ENCODE measurements at places on chromosomes 2 and 18.

DNA sequence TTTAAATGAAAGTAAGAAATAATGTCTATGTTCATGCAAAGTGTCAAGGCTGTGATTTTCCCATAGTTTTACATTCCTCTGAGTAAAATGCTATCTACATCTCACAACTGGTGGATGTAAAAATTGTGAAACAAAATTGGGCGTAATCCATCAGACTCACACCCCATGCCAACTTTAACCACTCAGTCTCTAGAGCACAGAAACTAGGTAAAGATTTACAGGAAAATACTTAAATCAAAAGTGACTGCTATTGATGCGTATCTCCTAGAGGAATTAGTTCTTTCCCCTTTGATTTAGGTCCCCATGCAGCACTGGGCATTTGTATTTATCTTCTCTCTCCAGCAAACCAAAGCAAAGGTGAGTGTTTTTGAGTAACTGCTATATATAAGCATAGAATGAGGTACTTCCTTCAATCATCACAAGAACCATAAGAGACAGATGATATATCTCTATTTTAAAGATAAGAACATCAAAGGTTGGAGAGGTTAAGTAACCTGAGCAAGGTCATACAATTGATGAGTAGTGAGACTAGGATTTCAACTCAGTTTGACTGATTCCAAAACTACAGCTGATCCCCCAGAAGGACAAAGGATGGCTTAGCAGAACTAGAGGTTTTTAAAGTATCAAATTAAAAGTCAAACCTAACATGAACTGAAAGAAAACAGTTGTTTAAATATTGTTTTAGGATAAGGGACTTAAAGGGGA is 594.0 kb upstream of the ACVR2A start:
- DNase-seq = no peak

DNA sequence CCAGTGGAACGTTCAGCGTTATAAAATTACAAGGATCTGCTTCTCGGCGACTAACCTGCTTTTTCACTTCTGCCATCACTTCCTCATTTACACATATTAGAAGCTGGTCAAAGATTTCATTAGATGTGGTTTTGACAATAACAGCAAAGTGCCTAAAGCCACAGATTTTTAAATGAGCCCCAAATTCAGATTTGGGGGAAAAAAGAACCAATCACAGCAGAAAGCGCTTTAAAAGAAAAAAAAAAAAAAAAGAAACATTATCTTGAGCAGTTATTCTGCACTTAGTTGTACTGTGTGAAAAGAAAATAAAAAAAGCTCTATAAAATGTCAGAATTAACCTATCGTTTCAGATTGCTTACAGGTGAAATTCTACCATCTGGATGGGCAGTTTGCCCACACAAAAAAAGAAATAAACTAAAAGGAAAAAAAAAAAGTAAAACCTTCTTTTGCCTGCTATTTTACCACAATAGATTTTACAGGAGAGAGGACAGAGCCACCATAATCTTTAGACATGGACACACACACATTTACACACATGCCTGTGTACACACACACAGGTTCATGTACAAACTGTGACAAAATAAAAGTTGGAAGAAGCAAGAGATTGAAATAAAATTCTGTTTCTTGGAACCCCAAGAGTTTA is 167.2 kb downstream of the TCF4 start:
- DNase-seq = no peak

DNA sequence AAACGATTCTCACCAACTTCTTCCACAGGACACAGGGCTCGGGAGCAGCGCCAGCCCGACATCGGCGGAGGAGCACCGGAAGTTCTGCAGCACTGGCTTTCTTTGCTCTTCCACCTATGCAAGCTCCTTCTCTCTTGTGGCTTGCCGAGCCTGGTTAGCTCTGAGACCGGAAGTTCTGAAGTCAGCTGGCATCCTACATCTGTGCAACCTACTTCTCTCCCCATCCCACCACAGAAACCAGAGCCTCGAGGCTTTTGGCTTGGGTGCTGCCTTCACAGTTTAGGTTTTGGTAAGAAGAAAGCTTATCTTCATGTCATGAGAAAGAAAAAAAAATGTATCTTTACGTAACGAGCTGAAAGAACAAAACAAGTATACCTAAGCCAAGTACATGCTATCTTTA is 111.7 kb downstream of the ANKRD44 start:
- DNase-seq = peak; percentile 56

- no peak for DNase-seq
Measured at GRCh38 chr18:5979971-5980457, 84.7 kb upstream of the TMEM200C start.

DNA sequence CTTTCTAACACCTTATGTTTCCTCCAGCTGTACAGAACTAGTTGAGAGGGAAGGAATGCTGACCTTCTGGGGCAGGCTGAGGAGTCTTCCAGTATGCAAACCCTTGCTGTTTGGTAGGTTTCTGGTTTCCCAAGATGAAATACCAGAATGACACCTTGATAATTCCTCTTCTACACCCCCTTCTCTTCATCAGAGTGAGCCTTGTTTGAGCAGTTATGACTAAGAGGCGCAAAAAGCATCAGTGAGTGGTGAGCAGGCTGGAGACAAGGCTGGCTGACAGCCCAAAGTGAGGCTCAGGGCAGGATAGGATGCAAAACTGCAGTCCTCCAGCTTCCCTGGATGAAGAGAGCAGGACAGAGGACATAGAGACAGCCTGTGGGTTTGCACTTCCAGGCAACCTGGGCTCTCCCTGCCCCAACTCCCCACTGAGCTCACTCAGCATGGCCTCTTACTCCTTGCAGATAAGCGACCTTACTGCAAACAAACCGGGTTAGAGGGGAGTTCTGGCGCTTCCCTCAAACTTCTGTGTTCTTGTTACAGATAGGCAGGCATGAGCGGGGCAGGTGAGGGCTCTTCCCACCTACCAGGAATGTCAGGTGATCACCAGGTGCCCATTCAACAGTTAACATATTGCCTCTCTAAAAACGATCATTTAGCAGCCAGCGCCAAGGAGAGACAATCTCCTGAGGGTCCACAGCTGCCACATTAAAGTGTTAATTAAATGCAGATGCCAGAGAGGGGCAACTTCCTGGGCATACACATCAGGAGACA is 5.4 kb downstream of the MPPE1 start:
- no peak for DNase-seq

DNA sequence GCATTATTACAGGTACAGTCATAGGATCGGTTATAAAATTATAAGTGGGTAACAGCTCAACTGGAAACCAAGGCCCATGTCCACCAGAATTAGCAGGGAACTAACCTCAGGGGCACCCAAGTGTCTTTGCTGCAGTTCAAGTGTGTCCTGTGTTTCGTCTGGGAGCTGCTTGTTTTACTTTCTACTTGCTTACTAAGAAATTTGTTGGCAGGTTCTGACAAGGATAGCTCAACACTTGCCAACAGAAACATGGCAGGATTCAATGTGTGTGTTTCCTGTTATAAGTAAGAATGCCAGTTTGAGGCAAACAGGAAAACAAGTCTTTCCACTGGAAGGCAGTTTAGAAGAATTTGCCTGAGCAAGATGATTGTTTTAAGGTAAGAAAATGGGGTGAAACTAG is 104.5 kb downstream of the EPHA4 start:
- DNase-seq = no peak

GRCh38 chr2:64056021-64056420 is 36.8 kb upstream of the VPS54 start:
- DNase-seq = no peak

DNA sequence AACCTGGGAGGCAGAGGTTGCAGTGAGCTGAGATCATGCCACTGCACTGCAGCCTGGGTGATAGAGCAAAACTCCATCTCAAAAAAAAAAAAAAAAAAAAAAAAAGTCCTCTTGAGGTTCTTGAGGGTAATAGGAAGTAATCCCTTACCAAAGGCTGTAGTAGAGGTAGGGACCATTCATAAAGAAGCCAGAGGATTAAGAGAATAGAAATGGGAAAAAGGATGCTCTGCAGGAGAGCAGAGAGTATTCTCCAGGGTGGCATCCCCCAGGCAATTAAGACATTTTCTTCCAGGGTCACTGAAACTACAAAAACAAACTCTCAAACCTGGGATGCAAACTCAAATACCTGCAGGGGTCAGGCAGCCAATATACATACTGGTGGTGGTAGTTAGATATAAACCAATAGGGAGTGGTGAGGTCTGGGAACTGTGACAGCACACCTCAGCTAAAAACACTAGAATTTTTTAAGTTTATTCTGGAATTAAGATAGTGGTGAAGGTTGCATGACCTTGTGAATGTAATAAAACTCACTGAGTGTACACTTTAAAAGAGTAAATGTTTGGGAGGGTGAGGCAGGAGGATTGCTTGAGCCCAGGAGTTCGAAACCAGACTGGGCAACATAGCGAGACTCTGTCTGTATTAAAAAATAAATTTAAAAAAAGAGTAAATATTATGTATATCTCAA is 24.7 kb downstream of the RAPH1 start:
- DNase-seq = no peak

DNA sequence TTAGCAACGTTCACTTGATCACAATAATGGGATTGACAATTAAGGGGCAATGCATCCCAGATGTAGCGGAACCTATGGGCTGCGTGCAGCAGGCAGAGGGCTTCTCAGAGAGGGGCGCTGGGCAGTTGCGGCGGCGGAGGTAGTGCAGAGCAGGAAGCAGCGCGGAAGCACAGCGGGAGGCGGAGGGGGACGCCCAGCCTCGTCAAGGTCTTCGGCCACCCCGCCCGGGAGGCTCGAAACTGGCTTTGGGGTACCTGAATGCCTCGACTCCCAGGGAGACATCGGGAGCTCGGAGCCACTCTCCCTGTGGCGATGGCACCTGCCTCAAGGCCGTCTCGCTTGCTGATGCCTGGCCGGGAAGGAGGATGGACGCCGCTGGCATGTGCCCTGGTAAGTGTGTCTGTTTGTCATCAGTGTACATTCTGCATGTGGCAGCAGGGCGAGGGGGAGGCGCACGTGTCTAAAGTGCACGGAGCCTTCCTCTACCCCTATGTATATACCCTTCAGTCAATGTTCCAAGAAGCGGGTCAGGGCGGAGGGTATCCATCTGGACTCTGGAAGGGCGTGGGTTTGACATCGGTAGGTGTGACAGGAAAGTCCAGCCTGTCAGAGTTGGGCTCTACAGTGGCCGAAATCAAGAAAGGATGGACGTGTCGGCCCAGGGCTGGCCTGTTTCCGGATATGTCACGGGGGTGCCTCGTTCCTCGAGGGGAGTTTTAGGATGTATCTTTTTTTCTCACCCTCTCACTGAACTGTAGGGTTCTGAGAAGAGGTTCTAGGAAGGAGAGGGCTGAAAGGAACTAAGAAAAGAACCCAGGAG is 7.5 kb upstream of the SP9 start:
- DNase-seq = peak; percentile 44

GRCh38 chr18:11367351-11367750 is 218.0 kb upstream of the PIEZO2 start:
- no peak for DNase-seq

DNA sequence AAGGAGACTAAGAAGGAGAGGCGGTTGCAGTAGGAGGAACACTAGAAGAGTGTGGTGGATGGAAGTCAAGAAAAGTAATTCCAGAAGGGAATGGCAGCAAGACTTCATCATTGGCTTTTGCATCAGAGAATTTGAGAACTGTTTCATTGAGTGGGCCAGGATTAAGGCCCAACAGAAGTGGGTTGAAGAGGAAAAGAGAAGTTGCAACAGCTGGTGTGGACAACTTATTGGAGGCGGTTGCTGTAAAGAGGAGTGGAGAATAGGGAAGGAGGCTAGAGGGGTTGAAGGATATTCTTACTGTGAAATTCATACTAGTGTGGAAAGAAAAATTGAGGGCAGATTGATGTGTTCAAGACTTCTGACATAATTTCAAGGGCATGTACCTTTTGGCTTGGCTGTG is 168.7 kb upstream of the FN1 start:
- DNase-seq = no peak

Measured in femur (tissue), 1 donor.